Activated CD4-positive, alpha-beta T cell treated with anti-CD3 and anti-CD28 coated beads, Interleukin-10, Interleukin-2, amounts not matched to agents 100 ng/mL and 50 ng/mL, durations not matched to agents 16 hours and 8 hours (primary cell): ENCODE measurements at places on chromosomes 3 and 15.

GRCh38 chr3:195221015-195221853 is 49.7 kb downstream of the XXYLT1 start:
- DNase-seq = no peak

- DNase-seq = no peak
Measured at GRCh38 chr3:52570076-52570475, 33.7 kb downstream of the UQCC5 start.

GRCh38 chr15:78417754-78418630 is 20.0 kb upstream of the IREB2 start:
- DNase-seq = no peak

- no peak for DNase-seq
Measured at GRCh38 chr3:118931996-118932395, 102.7 kb downstream of the IGSF11 start.

- DNase-seq = no peak
Measured at GRCh38 chr15:81625896-81626295, 251.9 kb upstream of the TMC3 start.

DNA sequence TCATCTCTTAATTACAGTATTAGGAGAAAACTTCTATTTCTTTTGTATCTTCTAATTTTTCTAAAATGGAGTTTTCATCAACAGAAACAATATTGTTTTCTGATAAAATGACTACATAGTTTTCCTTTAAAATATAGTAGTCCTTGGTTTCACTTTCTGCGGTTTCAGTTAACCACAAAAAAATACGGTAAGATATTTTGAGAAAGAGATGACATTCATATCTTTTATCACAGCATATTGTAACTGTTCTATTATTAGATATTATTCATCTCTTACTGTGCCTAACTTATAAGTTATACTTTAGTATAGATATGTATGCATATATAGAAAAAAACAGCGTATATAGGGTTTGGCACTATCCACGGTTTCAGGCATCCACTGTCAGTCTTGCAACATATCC is 2.3 kb downstream of the B4GALT4 start:
- no peak for DNase-seq

- DNase-seq = peak; percentile 55
Measured at GRCh38 chr15:92095693-92096092, 242.2 kb downstream of the SLCO3A1 start.

DNA sequence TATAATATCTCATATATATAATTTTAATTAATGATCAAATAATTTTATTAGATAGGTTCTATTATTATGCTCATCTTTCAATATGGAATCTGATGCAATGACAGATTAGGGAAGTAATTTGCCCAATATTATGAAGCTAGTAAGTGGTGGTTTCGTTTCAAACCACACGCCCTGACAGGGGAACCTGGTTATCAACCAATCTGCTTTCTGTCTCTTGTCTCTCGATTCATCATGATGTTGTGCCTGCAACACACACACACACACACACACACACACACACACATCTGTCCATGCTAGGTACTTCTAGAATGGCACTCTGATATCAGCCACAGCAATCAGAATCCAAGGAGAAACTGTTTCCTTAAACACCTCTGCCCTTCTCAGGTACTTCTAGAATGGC is 128.4 kb downstream of the ZBBX start:
- no peak for DNase-seq

- no peak for DNase-seq
Measured at GRCh38 chr3:118080889-118081288, 953.8 kb downstream of the IGSF11 start.

DNA sequence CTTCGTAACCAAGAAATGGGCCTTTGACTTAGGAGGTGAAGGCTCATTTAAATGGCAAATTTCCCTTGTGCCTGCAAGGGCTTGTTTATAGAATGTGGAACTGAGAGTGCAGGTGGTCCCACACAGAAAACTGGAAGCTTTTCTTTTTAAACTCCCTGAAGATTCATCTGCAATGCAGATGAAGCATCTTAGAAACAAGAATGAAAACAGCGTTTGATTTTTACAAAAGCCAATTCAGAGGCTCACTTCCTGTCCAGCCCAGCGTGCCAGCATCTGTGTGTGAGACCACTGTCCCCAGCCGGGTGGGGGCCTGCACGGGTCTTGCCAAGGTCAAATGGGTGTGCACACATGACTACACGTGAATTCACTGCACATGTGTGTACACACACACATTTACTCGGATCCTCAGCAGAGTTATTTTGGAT is 94.7 kb downstream of the LINGO1 start:
- DNase-seq = no peak

- DNase-seq = no peak
Measured at GRCh38 chr3:144771381-144771870, 799.8 kb downstream of the DIPK2A start.

DNA sequence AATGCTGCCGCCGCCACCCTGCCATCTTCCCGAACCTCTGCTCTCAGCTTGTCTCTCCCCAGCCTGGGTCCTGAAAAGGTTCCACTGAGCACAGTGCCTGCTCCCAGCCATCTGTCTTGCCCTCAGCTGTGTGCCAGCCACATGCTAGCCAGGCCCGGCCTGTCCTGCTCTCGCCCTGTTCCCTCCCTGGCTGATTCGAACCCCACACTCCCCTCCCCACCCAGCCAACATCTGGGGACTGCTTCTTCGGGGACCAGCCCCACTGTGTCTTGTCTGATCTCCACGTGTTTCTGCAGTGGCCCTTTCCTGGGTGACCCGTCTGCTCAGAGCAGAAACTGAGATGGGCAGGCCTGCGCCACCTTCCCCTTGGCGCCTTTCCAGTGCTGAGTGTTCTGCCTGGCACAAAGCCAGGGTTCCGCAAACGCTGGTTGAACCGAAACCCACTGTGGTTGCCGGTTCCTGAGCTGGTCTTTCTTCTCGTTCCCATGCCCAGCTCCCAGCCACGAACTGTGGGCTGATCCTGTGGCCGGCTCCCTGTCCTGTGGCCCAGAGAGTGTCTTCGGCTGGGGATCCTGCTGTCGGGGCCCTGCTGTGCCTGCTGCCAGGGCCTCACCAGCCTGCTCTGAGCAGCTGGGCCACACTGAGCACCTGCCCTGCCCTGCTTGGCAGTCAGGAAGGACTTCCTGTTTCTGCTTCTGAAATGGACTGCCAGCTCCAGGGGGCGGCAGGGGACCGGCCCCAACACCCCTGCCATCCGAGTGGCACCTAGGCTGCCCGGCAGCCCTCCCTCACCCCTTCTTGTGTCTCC is 62.7 kb upstream of the KLF13 start:
- DNase-seq = peak; percentile 85

GRCh38 chr3:70970171-70970570 is 613.4 kb downstream of the FOXP1 start:
- no peak for DNase-seq

- no peak for DNase-seq
Measured at GRCh38 chr15:36658898-36659639, 79.6 kb downstream of the CDIN1 start.

- DNase-seq = no peak
Measured at GRCh38 chr15:51313644-51314280, 24.6 kb downstream of the CYP19A1 start.

- DNase-seq = peak; percentile 68
Measured at GRCh38 chr15:92907896-92908712, 8.0 kb downstream of the CHD2 start.

DNA sequence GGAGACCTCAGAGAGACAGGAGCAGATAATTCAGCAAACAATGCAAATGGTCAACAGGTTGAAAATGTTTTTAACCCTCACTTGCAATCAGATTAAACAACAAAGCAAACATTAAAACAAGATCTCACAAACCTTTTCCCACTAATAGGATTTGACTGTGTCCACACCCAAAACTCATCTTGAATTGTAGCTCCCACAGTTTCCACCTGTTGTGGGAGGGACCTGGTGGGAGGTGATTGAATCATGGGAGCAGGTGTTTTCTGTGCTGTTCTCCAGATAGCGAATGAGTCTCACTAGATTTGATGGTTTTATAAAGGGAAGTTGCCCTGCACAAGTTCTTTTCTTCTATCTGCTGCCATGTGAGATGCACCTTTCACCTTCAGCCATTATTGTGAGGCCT is 1.3 kb upstream of the LYSMD4 start:
- DNase-seq = no peak

- DNase-seq = peak; percentile 64
Measured at GRCh38 chr3:195558602-195559001, 15.5 kb upstream of the PPP1R2 start.

GRCh38 chr3:45865563-45865962 is 20.8 kb upstream of the CCR9 start:
- DNase-seq = no peak

DNA sequence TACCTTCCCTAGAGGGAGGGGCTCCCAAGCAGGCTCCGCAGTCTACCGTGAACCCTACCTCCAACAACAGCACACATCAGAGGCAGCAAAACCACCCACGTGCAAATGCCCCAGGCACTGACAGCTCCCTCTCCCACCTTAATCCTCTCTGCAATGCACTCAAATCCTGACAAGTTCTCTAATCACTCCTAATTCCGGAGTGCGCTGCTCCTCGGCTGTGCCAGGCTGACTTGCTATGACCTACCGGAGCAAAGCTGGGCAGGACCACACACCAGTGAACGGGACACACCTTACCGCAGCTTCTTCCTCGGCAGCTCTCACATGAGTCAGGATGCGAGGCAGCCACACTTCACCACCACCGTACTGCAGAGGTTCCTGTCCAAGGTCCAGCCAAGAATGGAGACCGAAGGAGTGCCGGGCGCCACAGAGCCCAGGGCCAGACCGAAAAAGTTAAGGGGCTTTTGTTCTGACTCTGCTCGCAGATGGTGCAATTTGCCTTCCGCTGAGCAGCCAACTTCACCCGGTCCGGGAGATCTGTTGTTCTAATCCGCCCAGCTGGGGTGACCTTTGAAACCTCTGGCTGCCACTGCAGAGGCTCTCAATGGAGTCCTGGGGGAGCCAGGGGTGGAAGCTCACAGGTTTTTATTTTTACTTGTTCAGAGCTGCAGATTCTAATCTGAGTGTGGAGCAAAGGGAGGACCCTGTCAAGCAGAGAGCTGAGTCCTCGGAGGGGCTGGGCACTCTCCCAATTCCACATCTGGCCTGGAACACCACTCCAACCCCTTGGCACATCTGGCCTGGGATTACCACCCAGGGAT is 84.4 kb downstream of the MYLK start:
- no peak for DNase-seq

GRCh38 chr3:130378677-130379191 is 33.3 kb downstream of the COL6A5 start:
- DNase-seq = no peak

GRCh38 chr3:193776626-193777358 is 183.8 kb downstream of the OPA1 start:
- no peak for DNase-seq

- DNase-seq = no peak
Measured at GRCh38 chr3:14832975-14833722, 14.4 kb downstream of the FGD5 start.

DNA sequence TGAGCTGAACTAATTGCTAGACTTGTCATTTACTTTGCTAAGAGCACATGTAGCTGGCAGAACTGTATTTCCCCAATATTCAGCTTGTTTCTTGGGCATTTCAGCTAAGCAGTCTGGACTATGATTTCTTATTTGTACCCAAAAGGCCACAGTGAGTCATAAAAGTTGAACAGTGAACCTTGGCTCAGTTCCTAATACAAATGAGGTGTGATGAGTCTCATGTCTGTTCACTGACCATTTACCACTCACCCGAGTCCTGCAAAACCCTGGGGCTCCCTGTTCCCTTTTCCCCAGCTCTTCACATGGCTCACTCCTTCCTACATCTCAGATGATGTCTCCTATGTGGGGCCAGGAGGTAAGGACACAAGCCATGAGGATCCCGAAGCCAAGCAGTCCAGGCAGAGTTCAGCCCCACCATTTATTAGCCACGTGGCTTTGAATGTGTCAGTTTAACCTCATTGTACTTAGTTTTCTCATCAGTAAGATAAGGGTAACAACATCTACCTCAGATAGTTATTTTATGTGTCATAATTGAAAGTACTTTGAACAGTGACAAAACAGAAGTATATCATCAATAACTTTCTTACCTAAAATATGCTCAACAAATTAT is 239.3 kb downstream of the IL5RA start:
- no peak for DNase-seq

- DNase-seq = no peak
Measured at GRCh38 chr3:114375608-114376421, 82.0 kb downstream of the TIGIT start.

DNA sequence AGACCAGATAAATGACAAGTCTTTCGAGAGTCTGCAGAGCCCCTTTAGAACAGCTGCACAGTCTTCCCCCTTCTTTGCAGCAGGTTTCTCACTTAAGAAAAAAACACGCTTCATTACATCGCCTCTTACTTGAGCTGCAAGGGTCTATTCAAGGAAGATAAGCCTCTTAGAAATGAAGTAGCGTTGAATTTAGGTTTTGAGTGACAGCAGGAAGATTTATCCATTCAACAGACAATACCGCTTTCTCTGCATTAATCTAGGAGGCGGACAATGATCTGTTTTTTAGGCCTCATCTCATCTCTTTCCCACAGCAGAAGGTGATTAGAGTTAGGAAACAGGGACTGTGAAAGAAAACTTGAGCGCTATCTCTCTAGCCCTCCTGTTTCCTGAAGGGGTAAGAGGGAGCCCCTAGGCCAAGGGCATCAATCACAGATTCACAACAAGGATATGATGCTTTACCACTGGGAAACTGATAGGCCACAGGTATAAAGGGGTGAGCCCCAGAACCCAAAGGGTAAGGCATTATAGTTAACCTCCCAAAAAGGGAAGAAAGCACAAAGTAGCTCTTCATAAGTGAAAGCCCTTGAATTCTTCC is 84.3 kb downstream of the MECOM start:
- DNase-seq = no peak

- no peak for DNase-seq
Measured at GRCh38 chr3:20125897-20126296, 60.1 kb downstream of the SGO1 start.

- no peak for DNase-seq
Measured at GRCh38 chr15:93253681-93254080, 164.7 kb upstream of the RGMA start.

DNA sequence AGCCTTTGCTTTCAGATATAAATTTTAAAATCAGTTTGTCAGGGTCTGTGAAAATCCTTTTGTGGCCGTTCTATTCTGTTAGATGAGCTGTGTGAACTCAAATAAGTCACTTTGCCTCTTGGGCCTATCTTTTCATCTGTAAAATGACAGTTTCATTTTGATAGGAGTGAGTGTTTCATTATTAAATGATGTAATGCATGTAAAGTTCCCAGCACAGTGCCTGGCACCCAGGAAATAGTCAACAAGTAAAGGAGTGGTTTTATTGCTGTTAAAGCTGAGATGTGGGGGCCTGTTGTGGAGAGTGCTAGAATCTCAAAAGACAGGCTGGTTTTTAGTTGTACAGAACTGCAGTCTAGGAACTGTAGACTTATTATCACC is 394.5 kb upstream of the CFAP20DC start:
- peak; percentile 90 for DNase-seq
